DMS79 treated with DMSO at 0.1 percent for 48 hours (cell line): ENCODE measurements at places on chromosomes 6 and 20.

DNA sequence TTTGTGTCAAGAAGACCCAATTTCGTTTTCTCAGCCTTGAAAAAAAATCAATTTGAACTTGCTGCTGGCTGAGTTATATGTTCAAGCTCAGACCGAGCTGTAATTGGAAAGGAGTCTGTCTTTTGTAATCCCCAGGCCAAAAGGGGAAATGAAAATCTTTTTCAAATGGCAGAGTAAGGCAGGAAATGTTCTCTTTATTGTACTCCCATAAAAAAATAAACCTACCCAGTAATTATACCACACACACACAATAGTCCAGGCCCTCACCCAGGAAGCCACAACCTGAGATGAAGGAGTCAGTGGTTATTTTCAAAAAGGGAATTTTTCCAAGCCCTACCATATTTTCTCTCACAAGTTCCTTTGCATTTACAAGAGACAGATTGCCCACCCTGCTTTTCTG is 45.3 kb downstream of the CLIC5 start:
- no peak for DNase-seq

- DNase-seq, result no peak
These were observed 119.0 kb upstream of the ZNF184 start for GRCh38 chr6:27591699-27592480.

DNA sequence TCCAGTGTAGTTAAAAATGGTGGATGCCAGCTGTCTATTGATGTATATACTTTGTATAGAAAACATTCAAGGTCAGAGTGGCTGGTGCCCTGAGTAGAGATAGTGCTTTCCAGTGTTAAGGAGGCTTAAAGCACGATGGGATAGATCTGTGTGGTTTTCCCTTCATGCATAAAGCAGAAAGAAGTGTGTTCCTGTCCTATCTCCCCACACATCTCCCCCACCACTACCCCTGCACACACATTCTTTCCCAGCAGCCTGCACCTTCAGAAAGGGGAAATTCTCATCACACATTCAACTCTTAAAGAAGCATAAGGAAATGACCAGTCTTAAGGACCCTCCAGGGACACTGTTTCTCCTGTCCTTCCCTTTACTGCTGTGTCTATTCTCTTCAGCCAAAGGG is 221.7 kb upstream of the TAB2 start:
- no peak for DNase-seq

- no peak for DNase-seq
These were observed 33.7 kb upstream of the HIVEP1 start for GRCh38 chr6:11978169-11978987.

DNA sequence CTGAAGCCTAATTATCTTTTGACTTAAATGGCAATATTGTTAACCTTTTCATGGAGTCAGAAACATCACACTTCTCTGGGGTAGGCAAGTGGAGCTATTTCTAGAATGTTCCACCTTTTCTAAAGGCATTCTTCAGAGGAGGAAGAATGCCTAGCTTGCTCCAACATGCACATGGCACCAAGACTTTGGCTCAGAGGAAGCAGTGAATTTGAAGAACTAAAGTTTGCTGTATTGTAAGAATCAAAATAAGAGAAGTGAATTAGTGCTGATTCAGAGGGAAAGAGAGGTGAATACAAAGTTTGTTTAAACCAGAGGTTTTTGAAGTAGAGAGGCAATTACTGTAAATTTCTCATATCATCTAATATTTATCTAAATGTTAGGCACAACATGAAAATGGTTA is 92.2 kb downstream of the SOBP start:
- DNase-seq, result no peak

- DNase-seq, result no peak
These were observed 642.5 kb upstream of the MMS22L start for GRCh38 chr6:97925504-97925903.

- DNase-seq, result no peak
These were observed 265.5 kb downstream of the ALDH8A1 start for GRCh38 chr6:134684423-134684795.

DNA sequence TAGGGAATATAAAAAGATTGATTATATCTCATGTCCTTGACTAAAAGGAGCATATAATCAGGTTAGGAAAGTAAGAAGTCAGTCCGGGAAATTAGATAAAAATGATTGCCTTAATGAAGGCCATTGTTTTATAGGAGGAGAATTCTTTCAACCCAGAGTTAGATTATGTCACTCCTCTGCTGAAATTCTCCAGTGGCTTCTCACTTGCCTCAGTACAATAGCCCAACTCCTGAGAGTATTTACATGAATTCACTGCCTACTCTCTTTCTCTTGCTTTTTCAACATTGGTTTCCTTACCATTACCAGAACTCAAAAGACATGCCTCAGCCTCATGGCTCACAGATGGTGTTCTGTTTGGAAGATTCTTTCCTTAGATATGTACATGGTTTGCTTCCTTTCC is 114.9 kb downstream of the EPHA7 start:
- no peak for DNase-seq

GRCh38 chr6:490251-491037 is 98.9 kb downstream of the IRF4 start:
- DNase-seq, result no peak

DNA sequence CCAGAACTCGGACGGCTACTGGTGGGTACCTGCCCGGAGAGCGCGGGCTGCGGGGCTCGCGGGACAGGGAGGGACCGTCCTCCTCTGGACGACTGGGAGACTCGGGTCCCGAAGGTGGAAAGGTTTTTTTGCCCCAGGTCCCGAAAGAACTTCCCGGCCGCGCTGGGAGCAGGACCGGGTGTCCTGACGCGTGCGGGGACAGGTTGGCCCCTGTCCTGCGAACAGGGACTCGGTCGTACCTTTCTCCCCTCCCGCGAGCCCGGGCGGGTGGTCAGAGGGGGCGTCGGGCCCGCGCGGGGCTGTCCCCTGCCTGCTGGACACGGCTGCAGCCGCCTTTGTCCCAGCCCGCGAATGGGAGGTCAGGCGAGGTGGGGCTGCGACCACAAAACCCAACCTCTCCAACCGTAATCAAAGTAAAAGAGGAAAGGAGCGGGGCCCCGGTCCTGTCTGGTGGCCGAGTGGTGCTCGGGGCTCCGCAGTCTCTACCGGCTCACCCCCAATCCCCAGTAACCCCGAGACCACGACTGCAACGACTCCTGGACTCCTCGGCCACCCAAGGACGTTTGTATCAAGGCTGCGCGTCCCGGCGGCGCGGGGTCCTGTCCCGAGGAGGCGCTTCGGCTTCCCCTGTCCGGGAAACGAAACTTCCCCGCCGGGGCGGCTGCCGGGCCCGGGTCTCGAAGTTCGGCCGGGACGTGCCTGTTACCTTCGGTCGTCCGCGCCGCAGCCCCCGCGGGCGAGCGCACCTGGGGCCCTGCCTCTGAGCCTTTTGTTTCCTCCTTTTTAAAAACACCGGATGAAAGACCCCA is 798 bp downstream of the DSP start:
- no peak for DNase-seq

GRCh38 chr6:55536391-55536956 is 42.5 kb downstream of the HMGCLL1 start:
- no peak for DNase-seq

GRCh38 chr20:36462440-36463211 is 78.7 kb upstream of the MYL9 start:
- DNase-seq, result no peak

DNA sequence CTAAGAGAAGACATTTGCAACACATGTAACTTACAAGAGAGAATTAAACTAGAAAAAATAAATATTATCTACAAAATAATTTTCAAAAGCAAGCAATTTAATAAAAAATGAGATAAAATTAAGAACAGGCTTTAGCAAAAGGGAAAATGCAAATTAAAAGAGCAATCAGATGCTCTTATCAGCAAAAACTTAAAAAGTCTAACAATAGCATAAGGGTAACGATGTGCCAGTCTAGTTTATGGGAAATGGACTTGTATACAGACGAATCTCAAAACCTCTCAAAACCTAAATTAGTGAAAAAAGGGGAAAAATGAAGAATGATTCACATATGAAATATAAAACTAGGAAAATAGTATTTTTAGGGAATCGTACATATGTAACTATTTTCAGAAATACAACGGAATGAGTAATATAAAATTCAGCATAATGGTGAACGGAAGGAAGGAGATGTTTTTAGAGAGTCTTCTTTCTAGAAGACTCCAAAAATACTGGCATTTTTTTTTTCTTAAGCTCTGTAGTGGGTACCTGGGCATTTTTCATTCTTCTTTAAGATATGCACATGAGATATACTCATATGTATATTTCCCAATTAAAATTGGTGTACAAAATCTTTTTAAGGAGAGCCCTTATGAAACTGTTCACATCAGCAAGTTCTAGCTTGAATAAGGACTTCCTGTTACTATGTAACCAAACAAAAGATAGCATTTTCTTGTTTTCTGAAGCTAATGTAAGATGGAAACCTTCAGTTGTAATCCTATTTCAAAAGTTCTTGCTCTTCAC is 927 bp upstream of the MANEA start:
- peak; percentile 74 for DNase-seq

DNA sequence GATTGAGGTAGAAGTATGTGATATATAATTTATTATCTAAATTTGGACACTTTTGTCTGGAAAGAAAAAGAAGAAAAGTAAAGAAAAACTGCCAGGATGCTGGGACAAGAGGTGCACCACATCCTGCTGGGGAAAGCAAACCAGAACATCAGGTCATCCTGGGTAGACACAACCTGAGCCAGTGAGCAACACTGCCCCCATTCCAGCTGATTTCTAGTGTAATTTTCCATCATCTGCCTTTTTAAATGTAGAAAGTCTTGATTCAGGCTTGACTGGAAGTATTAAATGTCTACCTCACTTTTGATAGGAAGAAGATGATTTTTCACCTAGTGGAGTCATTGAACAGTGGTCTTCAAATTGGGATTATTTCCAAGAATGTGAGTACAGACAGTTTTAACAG is 1164.5 kb upstream of the CITED2 start:
- DNase-seq, result no peak

GRCh38 chr20:24610341-24611115 is 141.1 kb downstream of the SYNDIG1 start:
- no peak for DNase-seq

- no peak for DNase-seq
These were observed 32.3 kb downstream of the ID4 start for GRCh38 chr6:19869464-19869863.

- DNase-seq, result peak; percentile 23
These were observed 658 bp downstream of the CUL7 start for GRCh38 chr6:43052842-43053544.

GRCh38 chr20:52425701-52426100 is 234.1 kb upstream of the ZFP64 start:
- DNase-seq, result no peak

DNA sequence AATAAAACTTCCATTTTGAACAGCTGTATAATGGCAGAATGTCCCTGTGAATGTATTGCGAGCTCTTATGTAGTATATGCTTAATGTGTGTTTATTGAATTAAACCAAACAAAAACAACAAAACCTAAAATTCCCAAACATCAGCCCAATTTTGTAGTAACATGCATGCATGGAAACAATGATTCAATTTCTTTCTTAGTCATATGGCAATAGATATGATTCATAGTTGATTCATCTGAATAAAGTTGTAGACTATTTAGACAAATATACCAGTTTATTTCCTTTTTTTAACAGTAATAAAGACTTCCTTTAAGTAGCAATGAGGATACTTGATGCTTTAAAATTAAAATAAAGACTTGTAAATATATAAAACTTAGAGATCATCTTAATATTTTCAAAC is 670.6 kb downstream of the CD109 start:
- no peak for DNase-seq

DNA sequence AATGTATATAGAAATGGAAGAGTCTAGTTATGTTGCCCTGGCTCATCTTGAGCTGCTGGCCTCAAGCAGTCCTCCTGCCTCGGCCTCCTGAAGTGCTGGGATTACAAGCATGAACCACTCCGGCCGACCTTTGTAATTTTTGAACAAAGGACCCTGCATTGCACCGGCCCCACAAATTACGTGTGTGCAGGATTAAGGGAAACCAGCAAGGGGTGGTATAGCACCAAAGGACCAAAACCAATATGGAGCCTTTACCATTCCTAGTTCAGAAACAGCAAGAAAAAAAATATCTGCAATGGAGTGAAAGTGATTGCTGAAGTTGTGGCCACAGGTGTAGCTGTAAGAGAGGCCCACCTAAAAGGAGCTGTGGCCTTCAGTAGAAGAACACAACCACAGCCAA is 8.2 kb upstream of the TRERF1 start:
- DNase-seq, result no peak

GRCh38 chr20:12925210-12925755 is 83.5 kb upstream of the SPTLC3 start:
- peak; percentile 55 for DNase-seq

DNA sequence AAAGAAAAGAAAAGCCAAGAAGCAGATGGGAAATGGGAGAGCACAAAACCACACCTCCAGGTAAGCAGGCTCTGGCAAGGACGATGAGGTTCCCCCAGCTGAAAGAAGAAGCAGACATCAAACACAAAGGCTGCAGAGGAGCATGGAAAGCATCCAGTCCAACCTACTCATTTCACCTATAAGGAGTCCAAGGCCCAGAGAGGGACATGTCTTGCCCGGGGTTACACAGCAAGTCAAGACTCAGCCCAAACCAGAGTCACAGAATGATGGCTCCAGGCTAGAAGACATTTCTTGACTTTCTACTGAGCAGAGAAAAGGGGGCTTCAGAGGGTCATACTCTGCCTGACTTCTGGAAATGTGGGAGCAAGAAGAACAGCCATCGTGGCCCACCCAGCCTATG is 45.6 kb upstream of the FOXP4 start:
- no peak for DNase-seq

- DNase-seq, result no peak
These were observed 44.6 kb downstream of the STXBP5 start for GRCh38 chr6:147248859-147249258.

- no peak for DNase-seq
These were observed 184.5 kb upstream of the AGPAT4 start for GRCh38 chr6:161458201-161458951.

DNA sequence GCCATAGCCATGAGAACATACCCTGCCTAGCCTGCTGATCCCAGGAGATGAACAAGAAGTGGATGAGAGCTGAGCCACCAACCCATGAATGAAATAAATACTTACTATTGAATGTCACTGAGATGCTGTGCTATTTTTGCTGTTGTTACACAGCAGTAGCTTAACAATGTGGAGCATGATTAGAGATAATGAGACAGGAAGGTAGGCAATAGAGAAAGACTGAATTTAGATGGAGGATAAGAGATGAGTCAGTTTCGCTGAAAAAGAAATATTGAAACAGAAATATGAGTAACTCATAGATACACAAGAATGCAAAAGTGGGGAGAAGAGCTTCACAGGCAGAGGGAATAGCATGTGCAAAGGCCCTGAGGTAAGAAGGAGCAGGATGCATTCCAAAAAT is 94.9 kb upstream of the TOP1 start:
- DNase-seq, result no peak

GRCh38 chr20:45507011-45507820 is 8.2 kb downstream of the SPINT3 start:
- no peak for DNase-seq

DNA sequence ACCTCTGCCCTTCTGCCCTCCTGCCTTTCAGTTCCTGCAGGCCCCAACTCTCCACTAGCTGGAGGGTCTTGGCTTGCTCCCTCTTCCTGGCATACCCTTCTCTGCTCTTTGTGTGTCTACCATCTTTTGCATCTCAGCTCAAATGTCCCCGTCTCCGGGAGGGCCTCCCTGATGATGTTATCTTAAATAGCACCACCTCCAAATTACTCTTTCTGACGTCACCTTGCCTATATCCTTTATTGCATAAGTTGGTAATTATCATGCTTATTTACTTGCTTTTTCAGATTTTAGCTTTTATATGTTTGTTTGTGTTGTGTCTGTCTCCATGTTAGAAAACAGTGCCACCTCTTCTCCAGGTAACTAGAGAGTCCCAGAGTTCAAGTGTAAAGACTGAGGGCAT is 36.0 kb upstream of the FYN start:
- no peak for DNase-seq
